ENCODE measurements at places on chromosomes 5 and 9.
A peak's percentile ranks its signal among the peaks of the same experiment; 100 is the strongest.

DNA sequence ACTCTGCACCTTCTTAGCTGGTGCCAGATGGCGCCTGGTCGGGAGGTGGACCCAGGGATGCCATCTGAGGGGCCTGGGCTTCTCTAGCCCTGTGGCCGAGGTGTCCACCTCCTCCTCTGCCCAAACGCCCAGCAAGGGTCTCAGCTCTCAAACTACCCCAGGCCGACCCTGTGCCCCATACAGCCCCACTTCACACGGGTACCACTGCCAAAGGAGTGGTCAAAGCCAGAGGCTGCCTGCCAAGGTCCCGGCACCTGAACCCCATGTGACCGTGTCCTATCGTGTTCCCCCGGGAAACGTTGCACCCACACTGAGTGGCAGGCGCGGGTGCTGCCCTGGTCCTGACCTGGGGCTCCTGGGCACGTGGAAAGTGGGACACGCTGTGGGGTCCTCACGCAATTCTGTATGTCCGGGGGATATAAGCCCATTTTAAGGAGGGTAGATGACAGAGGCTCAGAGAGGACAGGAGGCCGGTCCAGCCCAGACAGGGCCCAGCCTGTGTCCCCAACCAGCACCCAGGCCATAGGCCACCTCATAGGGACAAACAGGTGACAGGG lies 1.9 kb downstream of the ENTPD8 start:
- no peak for DNase-seq

- DNase-seq = no peak
These were observed 7.9 kb downstream of the GABRP start for GRCh38 chr5:170791325-170791954.

- no peak for DNase-seq
These were observed 150.6 kb downstream of the ERCC6L2 start for GRCh38 chr9:96025995-96026602.

GRCh38 chr9:126436545-126437267 lies 110.1 kb downstream of the MVB12B start:
- no peak for DNase-seq

GRCh38 chr5:1502046-1502736 lies 21.6 kb downstream of the LPCAT1 start:
- DNase-seq = no peak

- DNase-seq = no peak
These were observed 919.0 kb downstream of the TAF11L14 start for GRCh38 chr5:18553269-18553668.

- no peak for DNase-seq
These were observed 182.5 kb downstream of the CDK5RAP2 start for GRCh38 chr9:120397453-120397852.

DNA sequence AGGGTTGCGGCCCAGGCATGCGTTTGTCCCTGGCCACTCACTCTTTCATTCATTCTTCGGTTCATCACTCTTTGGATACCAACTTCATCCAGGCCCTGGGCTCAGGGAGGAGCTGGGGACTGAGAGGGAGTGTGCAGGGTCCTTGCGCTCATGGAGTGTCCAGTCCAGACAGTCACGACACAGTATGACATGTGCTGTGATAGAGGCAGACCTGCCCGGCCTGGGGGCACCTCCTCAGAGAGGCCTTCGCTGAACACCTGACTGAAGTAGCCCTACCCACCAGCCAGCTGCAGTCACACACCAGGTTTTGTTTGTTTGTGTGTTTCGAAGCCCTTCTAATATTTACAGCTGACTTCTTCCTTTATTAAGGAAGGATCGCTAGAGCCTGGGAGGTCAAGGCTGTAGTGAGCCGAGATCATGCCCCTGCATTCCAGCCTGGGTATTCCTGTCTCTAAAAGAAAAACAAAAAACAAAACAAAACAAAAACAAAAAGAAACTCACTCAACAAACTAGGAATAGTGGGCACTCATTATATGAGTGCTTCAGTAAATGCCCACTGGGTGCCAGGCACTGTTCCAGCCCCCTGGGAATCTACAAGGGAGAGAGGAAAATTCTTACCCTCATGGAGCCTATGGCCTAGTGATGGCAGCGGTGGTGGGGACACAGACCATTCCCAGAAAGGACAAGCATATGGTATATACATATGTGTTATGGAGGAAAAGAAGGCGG lies 6.3 kb upstream of the PSD2 start:
- DNase-seq = no peak

- DNase-seq = no peak
These were observed 1.0 kb downstream of the DOCK8 start for GRCh38 chr9:215631-216155.

DNA sequence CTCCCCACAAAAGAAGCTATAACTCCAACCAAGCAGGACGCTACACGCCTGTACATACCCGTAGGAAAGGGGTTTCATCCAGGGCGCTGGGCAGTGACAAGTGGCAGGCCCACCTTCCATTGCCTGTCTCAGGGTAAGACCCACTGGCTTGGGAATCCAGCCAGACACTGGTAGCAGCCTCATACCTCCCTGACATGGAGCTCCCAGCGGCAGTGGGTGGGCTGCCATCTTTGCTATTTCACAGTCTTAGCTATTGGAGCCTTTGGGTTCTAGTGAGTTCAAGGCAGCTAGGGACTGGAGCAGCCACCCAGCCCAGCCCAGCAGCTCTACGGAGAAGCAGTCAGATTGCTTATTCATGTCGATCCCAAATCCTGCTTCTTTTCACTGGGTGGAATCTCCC lies 3.4 kb upstream of the IFNA10 start:
- DNase-seq = peak; percentile 23

DNA sequence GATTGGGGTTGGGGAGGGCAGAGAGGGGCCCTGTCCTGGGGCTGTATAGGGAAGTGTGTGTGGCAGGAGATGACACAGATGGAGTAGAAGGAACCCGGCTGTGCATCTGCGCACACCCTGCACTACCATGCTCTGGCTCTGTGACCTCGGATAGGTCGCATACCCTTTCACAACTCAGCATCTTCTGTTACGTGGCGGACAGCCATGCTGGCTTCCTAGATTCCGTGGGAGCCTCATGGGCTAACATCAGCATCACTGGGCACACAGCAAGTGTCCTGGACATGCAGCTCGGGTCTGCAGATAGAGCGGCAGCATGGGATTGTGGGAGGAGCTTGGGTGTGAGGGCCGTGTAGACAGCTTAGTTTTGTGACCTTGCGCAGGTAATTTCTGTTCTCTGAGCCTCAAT lies 9.2 kb downstream of the ARPC5L start:
- no peak for DNase-seq

DNA sequence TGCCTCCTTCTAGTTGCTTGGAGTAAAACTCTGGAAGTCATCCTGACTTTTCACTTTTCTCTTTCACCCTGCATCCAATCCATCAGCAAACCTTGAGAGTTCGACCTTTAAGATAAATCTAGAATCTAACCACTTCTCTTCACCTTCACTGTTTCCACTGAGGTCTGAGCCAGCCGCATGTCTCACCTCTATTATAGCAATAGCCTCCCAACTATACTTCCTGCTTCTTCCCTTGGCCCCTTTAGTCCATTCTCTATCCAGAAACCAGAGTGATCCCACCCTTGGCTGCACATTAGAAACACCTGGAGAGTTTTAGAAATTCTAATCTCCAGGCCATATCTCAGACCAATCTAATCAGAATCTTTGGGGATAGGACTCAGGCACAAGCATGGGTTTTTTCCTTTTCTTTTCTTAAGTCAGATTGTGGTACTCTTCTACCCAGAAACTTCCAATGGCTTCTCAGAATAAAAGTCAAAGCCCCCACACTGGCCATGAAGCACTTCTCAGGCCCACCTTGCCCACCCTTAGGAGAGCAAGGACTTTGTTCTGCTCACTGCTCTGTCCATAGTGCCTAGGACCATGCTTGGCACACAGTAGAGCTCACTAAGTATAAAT lies 33.1 kb downstream of the MFAP3 start:
- DNase-seq = no peak

DNA sequence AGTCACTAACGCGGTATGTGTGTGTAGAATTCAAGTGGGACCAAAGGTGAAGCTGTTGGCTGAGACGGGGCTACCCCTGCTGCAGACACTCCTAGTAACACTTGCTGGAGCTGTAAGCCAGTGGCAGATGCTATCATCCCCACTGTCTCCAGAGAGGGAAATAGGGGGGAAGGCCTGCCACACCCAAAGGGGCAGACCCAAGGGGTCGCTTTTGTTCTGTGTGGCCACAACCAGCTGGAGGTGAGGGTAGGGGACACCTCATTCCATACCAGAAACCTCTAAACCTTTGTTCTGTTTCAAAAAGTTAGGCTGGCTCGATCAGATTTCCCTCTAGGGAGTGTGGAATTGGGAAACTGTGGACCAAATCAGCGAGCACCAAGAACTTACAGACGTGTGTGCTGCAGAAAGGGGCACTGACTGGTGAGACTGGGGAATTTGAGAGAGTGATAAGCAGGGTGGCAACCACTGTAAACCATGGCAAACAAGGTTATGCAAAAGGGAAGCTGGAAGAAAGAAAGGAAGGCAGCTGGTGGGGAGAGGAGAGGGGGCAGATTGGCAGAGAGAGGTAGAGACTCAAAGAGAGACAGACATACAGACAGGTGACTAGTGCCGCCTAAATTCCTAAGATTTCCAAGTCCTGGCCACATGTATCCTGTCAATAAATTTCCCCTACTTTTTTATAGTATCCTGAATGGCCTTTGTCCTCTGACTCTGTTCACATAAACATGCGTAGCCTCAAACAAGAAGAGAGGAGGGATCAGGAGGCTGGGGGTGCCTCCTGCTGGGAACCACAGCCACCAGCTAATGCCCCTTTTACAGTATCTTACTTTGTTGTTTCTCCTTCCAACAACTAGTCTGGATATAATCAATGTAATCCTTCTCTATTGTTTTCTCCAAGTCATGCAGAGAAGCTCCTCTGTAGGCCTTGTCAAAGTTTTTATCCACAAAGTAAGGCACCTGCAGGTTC lies 15.6 kb upstream of the SPATA24 start:
- DNase-seq = no peak

GRCh38 chr5:3198074-3198449 lies 397.6 kb upstream of the IRX1 start:
- DNase-seq = no peak

- no peak for DNase-seq
These were observed 71.5 kb downstream of the PAM start for GRCh38 chr5:102826629-102827028.

DNA sequence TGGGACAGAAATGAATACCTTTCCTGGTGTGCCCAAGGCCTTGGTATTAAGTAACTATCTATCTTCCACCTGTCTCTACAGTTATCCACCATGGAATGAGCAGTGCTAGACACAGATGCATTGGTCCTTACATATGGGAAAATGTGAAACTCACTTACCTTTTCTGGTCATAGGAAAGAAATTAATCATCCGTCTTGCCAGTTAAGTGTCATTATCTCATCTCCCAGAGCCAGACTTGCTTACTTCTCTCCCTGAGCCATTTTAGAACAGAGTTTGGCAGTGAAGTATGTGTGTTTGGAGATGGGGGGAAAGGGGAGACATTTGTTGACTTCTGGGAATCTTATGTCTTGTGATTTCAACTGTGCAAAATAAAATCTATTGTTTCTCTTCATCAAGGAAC lies 1211.0 kb upstream of the CDH6 start:
- no peak for DNase-seq

DNA sequence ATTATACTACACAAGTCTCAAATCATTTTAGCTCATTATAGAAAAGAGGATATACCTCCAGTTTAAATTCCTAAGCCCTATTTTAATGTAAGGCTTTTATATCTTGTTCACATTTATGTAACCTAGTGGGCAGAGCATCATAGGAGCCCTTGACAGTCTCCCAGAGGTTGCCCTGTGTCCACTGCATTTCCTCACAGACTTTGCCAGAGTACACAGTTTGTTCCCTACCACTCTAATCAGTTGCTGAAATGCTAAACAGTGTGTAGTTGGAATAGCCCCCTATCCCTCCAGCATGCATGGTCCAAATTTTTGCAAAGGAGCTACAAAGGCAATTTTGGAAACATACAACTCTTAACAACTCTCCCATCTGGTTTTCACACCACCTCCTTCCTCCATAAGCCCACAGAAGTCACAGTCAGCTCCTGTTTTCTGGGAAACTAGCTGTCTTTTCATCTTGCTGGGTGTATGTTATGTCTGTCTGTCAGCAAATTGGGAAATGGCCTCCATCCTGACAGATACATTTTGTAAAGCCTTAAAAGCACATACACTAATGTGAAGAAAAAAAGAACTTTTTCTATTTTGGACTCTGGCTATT lies 212.2 kb downstream of the DENND1A start:
- DNase-seq = no peak

DNA sequence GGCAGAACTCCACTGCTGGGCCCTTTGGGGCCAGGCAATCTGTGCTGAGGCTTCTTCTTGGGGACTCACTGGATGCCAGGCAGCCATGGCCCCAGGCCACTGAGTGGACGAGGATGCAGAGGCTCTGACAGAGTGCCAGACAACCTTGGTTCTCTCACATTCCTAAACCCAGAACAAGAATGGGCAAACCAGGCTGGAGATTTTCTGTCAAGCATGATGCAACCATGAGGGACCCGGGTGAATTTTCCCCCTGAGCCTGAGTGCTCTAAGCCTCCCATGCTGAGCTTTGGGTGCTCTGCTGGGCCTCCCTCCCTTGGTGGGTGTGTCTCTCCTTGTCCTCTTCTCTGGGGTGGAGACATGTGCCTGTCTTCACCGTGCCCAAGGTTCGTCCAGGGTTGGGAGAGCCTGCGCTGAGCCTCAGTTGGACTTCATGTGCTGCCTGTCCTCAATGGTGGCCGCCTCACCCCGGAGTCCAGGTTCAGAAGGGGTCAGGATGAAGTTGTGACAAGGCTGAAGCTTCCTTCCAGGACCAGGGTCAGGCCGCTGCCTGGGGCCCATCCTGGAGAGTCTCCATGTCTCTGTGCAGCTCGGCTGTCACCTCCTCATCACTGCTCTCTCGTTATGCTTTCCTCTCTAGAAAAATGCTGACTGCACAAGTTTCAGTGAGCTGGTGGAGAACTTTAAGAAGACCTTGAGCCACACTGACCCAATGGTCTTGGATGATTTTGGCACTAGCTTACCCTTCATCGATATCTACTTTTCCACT lies 24.1 kb downstream of the PITX1 start:
- DNase-seq = no peak

GRCh38 chr5:25181249-25181648 lies 536.5 kb upstream of the CDH10 start:
- DNase-seq = no peak

- DNase-seq = no peak
These were observed 7.5 kb downstream of the RABGAP1 start for GRCh38 chr9:122948313-122948712.

- DNase-seq = no peak
These were observed 103.3 kb downstream of the THBS4 start for GRCh38 chr5:80138486-80138885.

- DNase-seq = no peak
These were observed 58.2 kb downstream of the DRD1 start for GRCh38 chr5:175385691-175386362.

- DNase-seq = no peak
These were observed 29.4 kb downstream of the ERBIN start for GRCh38 chr5:65955746-65956145.

- no peak for DNase-seq
These were observed 34.6 kb downstream of the C5orf15 start for GRCh38 chr5:133933670-133934295.

Measured in dorsolateral prefrontal cortex (tissue), 122 donors.